ENCODE measurements at places on chromosomes 3 and 15.

DNA sequence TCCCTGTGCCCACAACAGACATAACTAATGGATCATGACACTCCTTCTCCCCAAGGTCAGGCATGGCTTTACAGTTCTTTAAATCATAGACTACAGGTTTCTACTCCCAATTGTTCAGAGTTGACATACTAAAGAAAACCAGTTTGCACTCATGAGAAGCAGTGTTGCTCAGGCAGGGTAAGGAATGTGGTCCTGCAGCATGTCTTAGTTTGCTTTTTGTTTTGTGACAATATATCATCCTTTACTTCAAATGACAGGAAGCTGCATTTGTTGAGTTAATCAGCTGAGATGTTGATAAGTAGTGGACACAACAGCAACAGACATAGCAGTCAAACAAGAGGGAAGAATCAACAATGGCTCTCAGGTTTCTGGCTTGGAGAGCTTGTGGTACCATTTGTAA, 267.5 kb downstream of the SLCO3A1 start:
- no peak for DNase-seq

GRCh38 chr15:73633991-73634495, 854 bp upstream of the NPTN start:
- DNase-seq = no peak

- no peak for DNase-seq
Measured at GRCh38 chr3:29619676-29620075, 338.8 kb downstream of the RBMS3 start.

- no peak for DNase-seq
Measured at GRCh38 chr15:43346305-43346704, 15.9 kb upstream of the LCMT2 start.

DNA sequence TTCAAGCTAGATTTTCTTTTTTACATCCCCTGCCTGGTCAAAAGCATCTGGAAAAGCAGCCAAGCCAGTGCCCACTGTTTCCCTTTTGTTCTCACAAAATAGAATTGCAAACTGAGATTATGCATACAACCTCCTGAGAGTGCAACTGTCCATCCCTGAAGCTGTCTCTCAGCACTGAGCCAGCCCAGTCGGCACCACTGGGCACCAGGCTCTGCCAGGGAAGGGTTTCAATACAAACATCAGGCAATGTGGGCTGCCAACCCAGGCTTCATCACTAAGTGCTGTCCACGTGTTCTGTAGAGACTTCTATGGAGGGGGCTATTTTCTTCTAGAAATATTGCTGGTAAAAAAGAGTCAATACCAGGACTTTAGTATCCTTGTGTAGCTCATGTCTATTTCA, 356.3 kb upstream of the TBL1XR1 start:
- DNase-seq = no peak

GRCh38 chr3:43874290-43874689, 183.6 kb downstream of the ABHD5 start:
- no peak for DNase-seq

- no peak for DNase-seq
Measured at GRCh38 chr3:65362688-65363087, 674.9 kb upstream of the ADAMTS9 start.

DNA sequence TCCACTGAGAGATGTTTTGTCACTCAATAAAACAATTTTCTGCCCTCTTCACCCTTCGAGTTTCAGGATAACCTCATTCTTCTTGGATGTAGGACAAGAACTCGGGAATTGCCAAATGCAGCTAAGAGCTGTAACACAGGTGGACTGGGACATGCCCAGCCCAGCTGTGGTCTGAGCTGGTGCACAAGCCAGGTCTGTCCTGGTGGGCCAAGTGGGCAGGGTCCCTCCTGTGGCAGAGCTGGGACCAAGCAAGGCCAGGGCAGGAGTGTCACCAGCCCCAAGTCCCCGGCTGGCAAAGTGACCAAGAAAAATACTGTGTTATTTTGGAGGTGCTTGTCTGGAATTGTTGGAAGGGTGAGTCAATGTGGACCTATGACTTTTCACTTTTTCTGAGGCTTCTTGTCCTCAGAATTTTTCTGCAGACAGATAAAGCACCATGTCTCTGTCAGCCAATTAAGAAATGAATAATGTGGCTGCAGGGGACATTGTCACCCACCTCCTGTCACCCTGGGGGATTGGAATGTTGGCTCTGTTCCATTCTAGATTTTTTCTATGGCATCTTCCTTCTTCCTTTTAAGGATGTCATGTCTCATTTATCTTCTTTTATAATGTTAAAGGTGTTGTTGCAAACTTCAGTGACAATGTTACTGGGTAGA, 645.2 kb upstream of the EPHA6 start:
- no peak for DNase-seq

- DNase-seq = no peak
Measured at GRCh38 chr15:26325495-26325894, 447.4 kb downstream of the GABRB3 start.
